ENCODE measurements at places on chromosomes 1 and 21. TPM values are rescaled to one million over a fixed set of nuclear protein-coding genes. Genes with fewer than 3 reads are reported as not detected.

GRCh38 chr1:200075522-200075921 lies 48.0 kb downstream of the NR5A2 start:
- H3K36me3 ChIP-seq: no peaks in the 10 kb centered on the region
- DNase-seq: no peak
- H3K4me3 ChIP-seq: peak overlapping the region; percentile 1
- H3K27ac ChIP-seq: no peak overlapping the region
- peaks cover 4% of the 10 kb centered on the region for H3K4me1 ChIP-seq
- peaks cover 4% of the 10 kb centered on the region for H3K27me3 ChIP-seq

DNA sequence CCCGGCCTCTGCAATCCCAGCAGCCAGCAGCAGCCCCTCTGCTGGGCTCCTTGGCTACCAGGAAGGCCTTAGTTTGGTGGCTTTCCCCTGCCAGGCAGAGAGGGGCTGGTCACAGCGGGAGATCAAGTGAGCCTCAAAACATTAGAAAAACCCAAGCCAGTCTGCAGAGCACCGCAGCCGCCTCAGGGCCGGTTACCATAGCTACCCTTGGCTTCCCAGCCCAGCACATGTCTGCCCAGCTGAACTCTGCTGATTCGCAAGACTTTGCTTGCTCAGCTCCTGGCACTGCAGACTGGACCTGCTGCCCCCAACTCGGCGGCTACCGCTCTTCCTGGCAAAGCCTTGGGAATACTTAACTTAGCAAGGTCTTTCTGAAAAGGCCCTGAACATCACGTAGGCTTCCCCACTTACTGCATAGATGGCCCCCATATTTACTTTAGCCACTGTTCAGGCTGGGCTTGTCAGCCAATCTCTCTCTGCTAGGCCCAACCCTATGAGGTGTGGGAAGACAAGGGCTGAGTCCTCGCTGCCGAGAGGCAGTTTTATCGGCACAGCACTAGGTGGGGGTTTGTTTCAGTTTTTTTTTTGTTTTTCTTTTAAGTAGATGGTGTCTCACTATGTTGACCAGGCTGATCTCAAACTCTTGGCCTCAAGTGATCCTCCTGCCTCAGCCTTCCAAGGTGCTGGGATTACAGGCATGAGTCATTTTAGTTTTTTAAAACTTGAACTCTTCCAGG lies 28.6 kb upstream of the PLEKHG5 start:
- no peaks in the 10 kb centered on the region for H3K4me1 ChIP-seq
- H3K27ac ChIP-seq: no peak overlapping the region
- no peak for DNase-seq
- H3K4me3 ChIP-seq: no peak overlapping the region
- H3K27me3 ChIP-seq: no peaks in the 10 kb centered on the region

GRCh38 chr1:230090194-230090711 lies 23.2 kb downstream of the GALNT2 start:
- H3K27ac ChIP-seq: no peak overlapping the region
- peaks cover 27% of the 10 kb centered on the region for H3K4me1 ChIP-seq
- H3K4me3 ChIP-seq: no peak overlapping the region
- no peaks in the 10 kb centered on the region for H3K36me3 ChIP-seq

DNA sequence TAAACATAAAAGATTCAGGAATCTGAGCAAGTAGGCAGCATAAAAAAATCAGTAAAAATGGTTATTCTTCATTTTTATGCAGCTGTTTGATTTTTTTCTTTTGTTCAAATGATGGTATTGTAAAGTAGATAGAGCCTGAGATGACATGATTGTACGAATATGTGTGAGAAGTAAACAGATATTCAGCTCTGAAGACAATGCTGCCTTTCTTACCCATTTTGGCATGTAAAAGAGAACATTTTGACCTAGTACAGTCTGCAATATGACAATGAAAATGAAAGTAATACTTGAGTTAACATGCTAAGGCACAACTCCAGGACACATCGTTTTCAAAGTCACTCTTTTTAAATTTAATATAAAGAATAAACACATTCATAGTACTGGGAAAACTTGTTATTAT lies 95.7 kb upstream of the NCAM2 start:
- H3K36me3 ChIP-seq: no peaks in the 10 kb centered on the region
- no peak for DNase-seq
- H3K4me3 ChIP-seq: no peak overlapping the region
- H3K27me3 ChIP-seq: no peaks in the 10 kb centered on the region

Gene RIPK4
- 10.9 TPM for total RNA-seq
